Kidney (tissue), 22 donors: ENCODE measurements at places on chromosomes 3 and 15.
A peak's percentile ranks its signal among the peaks of the same experiment; 100 is the strongest.

DNA sequence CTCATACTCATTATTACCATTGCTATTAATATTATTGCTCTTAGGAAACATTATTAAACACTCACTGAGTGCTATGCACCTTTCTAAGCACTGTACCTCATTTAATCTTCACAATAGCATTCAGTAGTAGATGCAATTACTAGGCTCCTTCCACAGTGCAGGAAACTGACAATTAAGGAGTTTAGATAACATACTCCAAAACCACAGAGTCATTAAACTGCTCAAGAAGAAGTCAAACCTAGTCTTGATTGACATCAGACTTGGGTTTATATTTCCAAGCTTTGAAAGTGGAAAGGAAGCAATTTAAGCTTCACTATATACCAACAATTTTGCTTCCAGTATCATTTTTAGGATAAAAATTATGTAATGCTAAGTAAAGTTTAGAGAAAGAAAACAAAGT is 490.1 kb upstream of the ARRDC4 start:
- no peak for DNase-seq

- DNase-seq: no peak
Measured at GRCh38 chr3:174951034-174951433, 91.9 kb downstream of the NAALADL2 start.

- DNase-seq: peak; percentile 86
Measured at GRCh38 chr15:67915461-67916374, 75.9 kb upstream of the RNU6-1 start.

GRCh38 chr3:124928333-124929202 is 6.0 kb downstream of the MUC13 start:
- DNase-seq: peak; percentile 62

DNA sequence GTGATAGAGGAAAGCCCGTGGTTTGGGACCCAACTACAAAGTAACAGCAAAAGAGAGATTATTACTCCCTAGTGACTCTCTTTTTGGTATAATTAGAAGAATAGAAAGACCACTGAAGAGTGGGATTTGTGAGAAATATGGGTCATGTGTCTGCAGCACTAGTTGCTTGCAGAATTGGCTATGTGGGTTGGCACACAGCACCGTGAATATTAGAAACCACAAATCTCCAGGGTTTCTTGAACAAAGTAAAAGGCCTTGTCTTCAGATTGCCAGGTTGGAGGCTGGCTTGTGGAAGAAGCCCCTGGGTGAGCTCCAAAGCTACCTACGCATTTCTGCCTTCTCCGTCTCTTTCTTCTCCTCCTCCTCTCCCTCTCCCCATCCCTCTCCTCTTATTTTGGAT is 177.9 kb upstream of the ICE2 start:
- no peak for DNase-seq

- peak; percentile 47 for DNase-seq
Measured at GRCh38 chr3:41690766-41691563, 270.9 kb downstream of the ULK4 start.

DNA sequence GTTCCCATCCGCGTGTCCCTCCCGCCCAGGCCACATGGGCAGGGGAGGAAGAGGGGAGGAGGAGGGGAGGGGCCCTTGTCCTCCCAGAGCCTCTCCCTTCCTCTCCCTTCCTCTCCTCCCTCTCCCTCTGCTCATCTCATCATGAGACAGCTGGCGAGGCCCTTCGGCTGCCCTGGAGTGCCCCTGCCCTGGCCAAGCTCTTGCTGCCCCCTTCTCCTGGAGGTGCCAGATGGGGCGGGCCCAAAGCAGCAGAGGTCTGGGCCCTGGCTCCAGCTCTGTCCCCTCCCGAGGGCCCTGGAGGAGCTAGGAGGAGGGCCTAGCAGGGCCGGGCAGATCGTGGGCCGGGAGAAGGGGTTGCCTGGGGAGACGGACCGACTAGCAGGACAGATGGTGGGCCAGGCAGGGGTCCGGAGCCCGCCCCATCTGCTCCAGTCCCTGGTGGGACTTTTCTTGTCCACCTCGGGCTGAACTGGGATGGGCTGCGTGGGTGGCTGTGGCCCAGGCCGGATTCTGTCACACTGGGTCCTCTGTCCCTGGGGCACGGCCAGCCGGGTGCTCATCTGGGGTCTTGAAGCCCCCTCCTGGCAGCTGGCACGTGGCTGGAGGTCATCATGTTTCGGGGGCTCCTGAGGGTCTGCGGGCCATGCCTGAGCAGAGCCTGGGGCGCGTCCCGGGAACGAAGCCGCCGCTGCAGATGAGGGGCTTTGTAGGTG is 183.4 kb downstream of the GOLGA6L6 start:
- no peak for DNase-seq

- no peak for DNase-seq
Measured at GRCh38 chr15:70063261-70063925, 34.3 kb downstream of the TLE3 start.

- no peak for DNase-seq
Measured at GRCh38 chr3:172042136-172042662, 2.8 kb downstream of the FNDC3B start.

DNA sequence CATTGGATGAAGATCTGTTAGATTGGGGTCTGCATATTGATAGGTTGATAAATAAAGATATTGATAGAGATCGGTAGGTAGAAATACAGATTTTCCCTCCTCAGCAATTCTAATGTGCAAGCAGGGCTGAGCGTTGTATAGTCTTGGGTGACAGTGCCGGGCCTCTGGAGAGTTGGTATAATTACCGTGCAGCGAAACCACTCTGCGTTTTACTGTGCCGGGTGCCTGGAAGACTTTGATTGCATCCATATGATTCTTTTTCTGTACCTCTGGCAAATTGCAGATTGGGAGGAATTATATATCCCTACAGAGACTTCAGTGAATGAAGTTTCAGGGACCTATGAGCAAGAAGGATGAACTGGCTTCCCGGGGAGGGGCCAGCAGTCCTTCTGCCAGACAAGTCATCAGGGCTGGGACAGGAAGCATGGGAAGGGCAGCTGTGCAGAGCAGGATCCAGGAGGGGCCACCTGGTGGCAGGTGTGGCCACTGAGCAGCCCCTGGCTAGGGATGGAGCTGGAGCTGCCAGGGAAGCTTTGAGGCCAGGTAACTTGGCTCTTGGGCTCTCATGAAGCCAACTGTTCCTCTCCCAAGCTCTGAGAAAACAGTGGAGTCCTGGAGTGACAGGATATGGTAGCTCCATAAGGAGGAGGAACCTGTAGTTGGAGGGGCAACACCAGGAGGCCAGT is 132.5 kb downstream of the APBA2 start:
- no peak for DNase-seq

DNA sequence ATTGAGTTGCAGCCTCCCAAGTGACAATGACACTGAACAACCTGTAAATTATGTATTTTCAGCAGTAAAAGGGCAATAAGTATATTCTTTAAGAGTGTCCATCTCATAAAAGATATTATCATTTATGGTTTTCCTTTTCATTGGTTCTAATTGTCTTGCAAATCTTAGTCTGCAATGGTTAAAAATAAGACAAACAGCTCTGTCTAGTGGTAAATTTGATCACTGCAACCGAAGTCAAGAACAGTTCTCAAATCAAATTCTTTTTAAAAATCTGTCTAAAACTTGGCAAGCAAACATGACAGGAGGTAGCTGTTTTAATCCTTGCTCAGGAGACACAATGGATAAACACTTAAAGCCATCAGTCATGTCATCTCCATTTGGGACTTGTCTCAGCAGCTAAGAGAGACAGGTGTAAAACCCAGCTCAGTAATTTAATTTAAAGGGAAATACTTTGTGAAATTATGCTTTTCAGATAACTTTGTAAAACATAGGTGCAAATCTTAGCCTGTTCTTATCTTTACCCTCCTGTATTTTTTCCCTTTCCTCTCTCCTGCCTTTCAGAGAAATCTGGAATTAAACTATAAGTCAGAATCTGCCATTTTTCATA is 150.3 kb upstream of the ARHGEF26 start:
- no peak for DNase-seq

DNA sequence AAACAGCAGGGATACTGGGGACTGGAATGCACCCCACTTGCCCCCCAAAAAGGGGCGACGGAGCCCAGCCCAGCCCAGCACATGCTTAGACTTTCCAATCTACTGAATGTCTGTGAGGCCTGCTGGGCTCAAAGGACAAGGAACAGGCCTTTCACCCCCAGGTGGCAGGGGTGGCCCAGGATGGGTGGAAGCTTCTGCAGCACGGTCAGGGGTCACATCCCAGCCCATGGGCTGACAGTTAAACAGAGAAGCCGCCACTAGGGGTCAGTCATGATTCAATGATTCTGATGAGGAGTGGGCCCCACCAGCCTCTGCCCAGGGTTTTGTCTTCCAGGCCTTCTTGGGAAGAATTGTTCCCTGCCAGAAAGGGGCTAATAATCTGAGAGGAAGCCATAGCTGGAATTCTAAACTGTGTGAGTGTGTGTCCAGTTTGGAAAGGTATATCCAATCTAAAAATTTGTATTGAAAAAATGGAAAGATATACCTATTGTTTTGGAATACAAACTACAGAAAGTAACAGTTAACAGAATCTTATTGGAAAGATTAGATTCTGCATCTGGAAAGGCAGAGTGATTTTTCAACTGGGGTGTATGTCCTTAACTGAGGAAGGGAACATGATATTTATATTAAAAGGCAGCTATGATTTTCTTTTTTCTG is 2.2 kb downstream of the CHRNB4 start:
- peak; percentile 87 for DNase-seq

DNA sequence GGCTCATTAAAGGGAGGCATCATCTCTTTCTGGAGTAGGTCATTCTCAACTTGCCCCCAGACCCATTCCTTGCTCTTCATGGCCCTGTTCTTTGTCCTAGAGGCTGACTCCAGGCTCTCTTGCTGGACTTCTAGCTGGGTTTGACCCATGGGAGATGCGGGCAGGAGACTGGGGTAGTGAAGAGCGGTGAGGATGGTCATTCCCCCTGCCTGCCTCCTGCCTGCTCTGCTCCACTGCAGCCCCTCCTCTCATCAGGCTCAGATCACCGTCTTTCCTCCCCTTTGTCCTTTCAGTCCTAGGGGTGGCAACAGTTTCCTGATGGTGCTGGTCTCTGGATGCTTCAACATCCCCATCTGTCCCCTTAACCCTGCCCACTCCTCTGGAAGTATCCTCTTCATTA is 170.9 kb downstream of the ABHD5 start:
- no peak for DNase-seq

- DNase-seq: no peak
Measured at GRCh38 chr15:86556396-86557017, 476.8 kb downstream of the AGBL1 start.

- no peak for DNase-seq
Measured at GRCh38 chr3:149639093-149639486, 18.7 kb downstream of the WWTR1 start.

DNA sequence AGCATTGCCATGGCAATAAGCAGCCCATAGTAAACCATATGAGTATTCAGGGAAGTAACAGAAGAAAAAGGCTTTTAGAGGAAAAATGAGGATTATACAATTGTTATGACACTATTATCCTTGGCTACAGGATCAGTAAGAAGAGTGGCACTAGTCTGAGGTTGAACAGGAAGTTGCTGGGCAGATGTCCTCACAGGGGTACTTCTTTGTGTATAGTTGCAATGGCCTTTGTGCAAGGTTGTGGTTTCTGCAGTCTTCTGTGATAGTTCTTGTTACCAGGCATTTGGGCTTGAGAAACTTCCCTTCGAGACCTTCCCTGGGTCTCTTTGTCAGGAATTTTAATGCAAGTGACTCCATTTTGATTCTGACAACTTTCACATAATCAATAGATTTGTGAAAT is 100.6 kb upstream of the ATP11B start:
- no peak for DNase-seq

DNA sequence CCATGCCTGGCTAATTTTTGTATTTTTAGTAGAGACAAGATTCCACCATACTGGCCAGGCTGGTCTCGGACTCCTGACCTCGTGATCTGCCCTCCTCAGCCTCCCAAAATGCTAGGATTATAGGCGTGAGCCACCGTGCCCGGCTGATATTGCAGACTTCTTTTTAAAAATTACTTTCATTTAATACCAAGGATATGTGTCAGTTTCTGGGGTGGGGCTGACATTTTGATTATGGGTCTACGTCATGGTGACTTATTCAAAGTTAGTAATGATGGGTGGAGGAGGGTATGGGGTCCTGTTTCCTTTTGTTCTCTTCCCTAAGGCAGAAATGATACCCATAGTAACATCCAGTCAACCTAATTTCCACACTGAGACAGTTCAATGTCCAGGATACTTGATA is 34.7 kb downstream of the GBE1 start:
- DNase-seq: no peak

DNA sequence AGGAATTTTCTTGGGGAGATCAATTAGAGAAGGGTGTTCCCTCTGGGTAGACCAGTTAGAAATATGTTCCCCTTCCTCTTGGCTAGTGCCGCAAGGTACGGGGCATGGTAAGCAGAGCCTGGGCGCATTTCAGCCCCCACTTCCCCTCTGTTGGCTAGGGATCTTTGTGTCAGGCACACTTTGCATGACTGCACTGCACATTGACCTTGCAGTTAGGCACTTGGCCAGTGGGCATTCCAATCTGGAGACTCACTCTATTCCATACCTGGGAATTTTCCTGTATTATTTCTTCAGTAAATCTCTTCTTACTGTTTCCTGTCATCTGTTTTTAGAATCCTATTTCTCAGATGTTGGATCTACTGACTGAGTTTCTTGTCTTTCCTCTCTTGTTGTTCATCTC is 30.0 kb upstream of the CACNA1D start:
- DNase-seq: no peak

- no peak for DNase-seq
Measured at GRCh38 chr3:107611775-107612469, 89.2 kb downstream of the BBX start.

- DNase-seq: no peak
Measured at GRCh38 chr15:57038496-57038895, 120.1 kb downstream of the TCF12 start.

GRCh38 chr3:31610700-31611275 is 78.1 kb downstream of the STT3B start:
- no peak for DNase-seq

DNA sequence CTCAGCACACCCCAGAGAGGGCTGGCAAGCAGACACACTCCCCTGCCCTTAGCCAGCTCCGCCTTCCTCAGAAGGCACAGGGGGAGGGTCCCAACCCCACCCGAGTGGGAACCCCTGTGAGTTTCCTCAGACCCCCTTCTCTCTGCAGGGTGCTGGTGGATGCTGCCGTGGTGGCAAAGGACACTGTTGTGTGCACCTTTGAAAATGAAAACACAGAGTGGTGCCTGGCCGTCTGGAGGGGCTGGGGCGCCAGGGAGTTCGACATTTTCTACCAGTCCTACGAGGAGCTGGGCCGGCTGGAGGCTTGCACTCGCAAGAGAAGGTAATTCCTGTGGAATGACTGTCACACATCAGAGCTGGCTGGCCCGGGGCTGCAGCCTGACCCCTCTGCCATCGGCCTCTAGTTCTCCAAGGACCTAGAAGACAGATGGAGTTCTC is 149.4 kb downstream of the LRRK1 start:
- no peak for DNase-seq

GRCh38 chr3:160725338-160725737 is 30.7 kb upstream of the PPM1L start:
- DNase-seq: no peak

GRCh38 chr15:22861161-22861560 is 22.7 kb downstream of the NIPA2 start:
- no peak for DNase-seq
